NCI-H2029 (cell line): ENCODE measurements at places on chromosomes 3 and 15.
A peak's percentile ranks its signal among the peaks of the same experiment; 100 is the strongest.

DNA sequence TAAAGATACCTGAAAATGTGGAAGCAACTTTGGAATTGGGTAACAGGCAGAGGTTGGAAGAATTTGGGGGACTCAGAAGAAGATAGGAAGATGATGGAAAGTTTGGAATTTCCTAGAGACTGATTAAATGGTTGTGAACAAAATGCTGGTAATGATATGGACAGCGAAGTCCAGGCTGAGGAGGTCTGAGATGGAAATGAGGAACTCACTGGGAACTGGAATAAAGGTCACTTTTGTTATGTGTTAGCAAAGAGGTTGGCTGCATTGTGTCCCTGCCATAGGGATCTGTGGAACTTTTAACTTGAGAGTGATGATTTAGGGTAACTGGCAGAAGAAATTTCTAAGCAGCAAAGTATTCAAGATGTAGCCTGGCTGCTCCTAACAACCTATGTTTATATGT is 13.0 kb downstream of the MITF start:
- DNase-seq: no peak

GRCh38 chr15:60006203-60006862 is 2.2 kb downstream of the FOXB1 start:
- peak; percentile 25 for DNase-seq

- DNase-seq: no peak
Measured at GRCh38 chr3:56135941-56136340, 332.3 kb downstream of the ERC2 start.

GRCh38 chr15:88744548-88745020 is 58.7 kb upstream of the ACAN start:
- no peak for DNase-seq

GRCh38 chr3:50557106-50557505 is 10.4 kb downstream of the C3orf18 start:
- DNase-seq: no peak

DNA sequence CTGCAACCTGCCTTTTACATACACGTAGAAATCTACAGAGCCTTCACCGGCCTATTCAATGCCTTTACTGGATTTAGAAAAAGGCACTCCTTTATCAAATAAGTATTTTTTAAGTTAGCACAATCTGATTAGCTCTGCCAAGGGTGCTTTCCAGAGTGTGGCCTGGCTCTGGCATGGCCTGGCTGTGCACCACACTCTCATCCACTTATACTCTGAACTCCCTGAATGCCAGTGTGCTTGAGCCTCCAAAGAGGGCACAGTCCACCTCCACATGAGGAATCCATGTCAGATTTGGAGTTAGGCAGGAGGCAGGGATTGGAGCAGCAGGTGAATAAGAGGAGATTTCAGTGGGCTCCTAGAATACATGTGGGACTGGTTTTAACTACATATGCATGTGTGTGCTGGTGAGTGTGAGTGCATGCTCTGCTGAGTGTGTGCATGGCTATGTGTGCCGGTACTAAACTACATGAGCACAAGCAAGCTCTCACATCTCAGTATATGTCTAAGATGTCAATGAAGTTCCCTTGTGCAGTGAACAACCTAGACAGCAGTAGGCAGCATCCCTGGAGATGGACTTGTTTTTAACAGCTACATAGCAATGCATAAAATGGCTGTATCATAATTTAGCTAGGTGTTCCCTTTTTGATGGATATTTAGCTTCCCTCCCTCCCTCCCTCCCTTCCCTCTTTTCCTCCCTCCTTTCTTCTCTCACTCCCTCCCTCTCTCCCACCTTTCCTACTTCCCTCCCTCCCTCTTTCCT is 17.8 kb upstream of the ZFAND6 start:
- no peak for DNase-seq

DNA sequence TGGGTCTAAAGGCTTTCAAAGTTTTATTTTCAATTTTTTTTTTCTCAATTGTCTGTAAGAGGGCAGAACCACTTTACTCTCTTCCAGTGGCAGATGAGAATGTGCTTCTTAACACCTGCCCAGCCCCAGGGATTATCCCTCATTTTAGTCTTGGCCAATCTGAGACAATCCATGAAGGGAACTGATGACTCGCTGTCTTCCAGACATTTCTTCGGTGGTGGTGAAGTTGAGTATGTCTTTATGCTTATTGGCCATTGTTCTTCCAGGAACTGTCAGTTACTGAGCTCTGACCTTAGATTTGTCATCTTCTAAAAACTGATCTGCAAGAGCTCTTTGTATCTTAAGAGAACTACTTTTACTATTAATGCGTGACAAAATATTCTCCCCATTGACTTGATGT is 139.5 kb downstream of the TJP1 start:
- no peak for DNase-seq

DNA sequence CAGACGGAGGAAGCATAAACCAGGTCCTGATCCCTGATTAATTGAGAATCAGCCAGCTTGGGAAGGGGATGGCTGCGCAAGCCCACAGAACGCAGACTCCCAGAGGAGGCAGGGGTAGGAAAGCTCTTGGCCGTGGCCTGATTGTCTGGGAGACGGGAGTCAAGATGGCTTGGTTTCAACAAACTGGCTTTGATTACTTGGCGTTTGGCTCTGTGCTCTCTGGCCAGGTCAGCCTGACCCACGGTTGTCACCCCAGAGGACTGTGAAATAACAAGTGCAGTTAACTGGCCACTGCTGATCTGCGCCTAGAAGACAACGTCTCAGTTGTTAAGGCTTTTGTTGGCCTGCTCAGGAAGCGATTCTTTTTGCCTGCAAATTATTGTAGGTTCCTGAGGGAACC is 387.0 kb upstream of the PROK2 start:
- DNase-seq: no peak

DNA sequence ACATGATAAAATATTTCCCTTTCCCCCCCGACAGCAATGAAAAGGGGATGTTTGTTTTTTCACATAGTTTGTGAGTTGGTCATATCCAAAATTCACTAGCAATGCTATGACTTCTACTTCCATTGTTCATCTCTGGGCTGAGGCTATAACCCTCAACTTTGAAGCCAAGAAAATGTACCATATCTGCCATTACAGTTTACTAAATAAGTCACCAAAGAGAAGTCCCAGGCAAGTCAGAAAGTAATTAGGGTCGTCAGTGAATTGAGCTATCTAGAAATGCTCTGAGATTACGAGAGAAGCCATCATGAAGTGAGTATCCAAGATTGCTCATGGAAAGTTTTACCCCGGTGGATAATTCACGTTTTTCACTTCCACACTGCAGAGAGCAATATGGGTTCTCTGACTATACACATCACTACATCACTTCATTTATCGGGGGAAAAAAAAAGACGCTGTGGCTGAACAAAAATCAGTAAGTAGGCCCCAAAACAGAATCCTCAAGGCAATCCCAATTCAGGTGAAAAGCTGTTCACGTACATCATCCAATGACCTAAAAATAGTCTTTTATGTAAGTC is 1.4 kb downstream of the PEAK1 start:
- no peak for DNase-seq

- no peak for DNase-seq
Measured at GRCh38 chr3:4140921-4141320, 162.2 kb upstream of the SETMAR start.

DNA sequence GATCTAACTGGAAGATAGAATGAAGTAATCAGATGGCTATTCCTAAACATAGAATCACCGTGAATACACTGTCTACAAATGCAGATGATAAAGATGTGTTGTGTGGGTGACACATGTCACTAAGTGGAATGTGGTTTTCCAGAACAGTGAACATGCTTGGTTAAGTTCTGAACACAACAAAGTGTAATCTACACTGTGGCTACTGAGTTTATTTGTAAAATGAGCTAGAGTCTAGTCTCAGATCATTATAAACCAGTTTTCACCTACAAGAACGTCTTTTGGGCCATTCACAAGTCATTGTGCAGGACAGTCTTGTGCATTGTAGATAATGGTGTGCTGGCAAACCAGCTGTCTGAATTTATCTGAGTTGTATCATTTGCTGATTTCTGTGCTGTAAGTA is 35.3 kb downstream of the OXNAD1 start:
- no peak for DNase-seq

DNA sequence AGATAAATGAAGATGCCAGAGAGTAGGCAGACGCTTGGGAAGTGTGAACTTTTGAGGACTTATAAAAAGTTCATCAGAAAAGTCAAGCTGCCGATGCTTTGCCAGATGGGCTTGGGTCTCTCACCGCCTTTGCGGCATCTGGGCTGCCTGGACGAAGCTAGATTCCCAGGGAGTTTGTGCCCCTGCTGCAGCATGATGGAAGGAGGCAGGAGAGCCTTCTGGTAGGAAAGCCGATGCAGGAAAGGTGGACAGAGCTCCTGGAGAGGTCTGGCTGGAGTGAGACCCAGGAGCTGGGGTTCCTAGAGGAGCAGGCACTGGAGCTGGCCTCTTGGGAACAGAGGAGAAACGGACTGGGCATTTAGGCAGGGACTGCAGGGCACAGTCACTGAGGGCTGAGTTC is 51.9 kb upstream of the ATP2B2 start:
- no peak for DNase-seq

GRCh38 chr3:25229586-25229985 is 198.5 kb upstream of the RARB start:
- DNase-seq: no peak

DNA sequence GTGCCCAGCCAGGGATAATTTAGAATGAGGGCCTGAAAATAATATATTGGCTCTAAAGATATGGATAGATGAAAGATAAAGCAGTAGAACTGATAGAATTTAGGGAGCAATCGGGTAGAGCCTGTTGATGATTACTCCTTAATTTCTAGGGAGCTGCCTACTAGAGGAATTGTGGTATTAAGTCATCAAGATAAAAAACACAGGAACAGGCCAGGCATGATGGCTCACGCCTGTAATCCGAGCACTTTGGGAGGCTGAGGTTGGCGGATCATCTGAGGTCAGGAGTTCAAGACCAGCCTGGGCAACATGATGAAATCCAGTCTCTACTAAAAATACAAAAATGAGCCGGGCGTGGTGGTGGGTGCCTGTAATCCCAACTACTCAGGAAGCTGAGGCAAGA is 130.4 kb downstream of the PCCB start:
- no peak for DNase-seq

DNA sequence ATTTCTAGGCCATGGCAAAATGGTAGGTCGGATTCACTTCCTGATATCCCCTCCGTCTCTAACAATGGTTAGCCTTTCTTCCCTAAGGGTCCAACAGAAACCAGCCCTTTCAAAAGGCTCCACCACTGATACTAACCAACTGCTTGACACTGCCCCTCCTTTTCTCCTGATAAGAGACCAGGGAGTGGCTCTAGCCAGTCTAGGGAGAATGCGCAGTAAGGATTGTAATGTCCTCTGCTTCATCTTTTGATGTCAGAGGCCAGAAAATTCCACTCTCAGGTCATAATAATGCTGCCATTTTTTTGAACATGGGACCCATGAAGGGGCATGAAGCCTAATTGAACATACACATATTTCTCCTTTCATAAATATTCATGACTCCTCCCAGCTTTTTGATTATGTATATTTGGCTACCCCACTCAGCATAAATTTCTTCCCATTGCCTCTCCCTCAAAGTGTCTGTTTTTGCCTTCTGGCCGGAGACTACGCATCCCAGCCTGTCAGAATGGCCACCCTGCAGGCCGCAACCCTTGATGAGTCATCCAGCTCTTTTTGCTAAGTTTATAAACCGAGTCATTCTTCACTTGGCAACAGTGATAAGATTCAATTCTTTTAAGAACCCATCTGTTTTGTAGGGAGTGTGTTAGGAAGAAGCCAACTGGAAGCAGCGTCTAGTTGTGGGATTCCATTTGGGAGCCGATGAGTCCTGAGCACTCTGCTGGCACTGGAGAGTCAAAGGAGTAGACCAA is 189.0 kb upstream of the MCTP2 start:
- DNase-seq: no peak
